Stimulated activated CD4-positive, alpha-beta T cell treated with anti-CD3 and anti-CD28 coated beads, TNF-alpha, amount 100 ng/mL, for 4 hours (primary cell): ENCODE measurements at places on chromosomes 2 and 18.

DNA sequence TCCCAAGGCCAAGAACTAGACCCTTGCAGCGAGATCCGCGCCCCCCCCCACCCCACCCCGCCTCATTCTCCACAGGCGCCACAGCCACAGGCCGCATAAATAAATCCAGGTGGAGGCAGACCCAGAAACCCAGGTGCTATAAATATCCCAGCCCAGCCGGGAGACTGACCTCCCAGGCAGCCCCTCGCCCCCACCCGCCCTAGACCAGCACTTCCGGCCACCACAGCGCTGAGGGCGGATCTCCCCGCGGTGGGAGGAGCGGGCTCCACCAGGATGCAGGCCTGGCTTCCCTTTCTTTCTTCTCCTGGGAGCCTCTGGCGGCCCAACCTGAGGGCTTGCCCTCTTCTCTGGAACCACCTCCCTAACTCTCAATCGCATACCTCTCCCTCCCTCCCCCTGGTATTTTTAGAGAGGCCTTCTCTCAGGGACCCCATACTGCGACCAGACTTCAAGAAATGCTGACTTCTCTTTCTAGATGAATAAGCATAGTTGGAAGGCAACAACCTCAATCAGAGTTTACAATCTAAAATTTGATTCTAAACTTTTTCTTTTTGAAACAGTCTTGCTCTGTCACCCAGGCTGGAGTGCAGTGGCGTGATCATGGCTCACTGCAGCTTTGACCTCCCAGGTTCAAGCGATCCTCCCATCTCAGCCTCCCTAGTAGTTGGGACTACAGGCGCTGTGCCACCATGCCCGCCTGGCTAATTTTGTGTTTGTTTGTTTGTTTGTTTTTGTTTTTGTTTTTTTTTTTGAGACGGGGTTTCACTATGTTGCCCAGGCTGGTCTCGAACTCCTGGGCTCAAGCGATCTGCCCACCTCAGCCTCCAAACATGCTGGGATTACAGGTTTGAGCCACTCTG lies 55.0 kb downstream of the PKDCC start:
- no peak for DNase-seq

DNA sequence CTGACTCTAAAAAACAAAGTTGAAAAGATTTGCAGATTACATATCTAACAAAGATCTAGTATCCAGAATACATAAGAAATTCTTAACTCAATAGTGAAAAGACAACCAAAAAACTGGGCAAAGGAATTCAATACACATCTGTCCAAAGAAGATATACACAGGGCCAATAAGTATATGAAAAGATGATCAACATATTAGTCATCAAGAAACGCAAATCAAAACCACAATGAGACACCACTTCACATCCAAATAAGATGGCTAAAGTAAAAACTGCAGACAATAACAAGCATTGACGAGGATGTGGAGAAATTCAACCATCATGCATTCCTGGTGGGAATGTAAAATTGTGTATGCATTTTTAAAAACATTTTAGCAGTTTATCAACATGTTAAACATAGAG lies 256.0 kb downstream of the EIPR1 start:
- DNase-seq = no peak

DNA sequence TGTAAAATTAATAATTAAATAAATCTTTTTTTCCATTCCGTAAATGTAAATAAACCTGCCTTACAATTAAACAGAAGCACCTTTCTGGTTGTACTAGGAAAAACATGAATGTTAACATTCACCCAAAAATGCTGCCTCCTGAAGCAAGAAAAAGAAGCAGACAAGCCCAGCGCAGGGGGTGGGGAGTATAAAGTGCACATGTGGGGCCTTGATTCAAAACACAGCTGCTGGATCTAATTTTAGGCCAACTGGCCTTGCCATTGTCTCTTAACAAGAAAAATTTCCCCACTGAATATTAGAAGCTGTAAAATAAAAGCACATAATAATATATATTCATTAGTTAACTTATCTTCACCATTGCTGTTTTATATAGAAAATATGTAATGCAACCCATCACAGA lies 28.3 kb downstream of the TCF4 start:
- no peak for DNase-seq

- no peak for DNase-seq
Measured at GRCh38 chr18:32237049-32237448, 47.2 kb downstream of the MEP1B start.

- DNase-seq = no peak
Measured at GRCh38 chr18:63195326-63196159, 124.0 kb downstream of the BCL2 start.

- DNase-seq = no peak
Measured at GRCh38 chr2:211751848-211752247, 786.8 kb downstream of the ERBB4 start.

DNA sequence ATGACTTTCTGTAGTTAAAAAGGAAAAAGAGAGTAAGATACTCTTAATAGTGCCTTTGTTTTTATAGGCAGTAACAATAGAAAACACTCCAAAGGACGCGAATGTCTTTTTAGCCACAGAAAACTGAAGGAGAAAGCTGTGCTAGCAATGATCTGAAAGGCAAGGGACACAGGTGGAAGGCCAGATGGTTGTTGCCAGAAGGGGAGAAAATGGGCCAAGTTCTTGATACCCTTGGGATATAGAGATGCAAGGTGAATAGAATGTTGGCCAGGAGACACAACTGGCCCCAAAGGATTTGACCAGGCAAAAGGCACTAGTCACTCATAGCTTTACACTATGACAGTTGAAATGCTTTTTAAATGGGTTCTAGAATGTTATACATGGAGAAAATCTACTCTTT lies 180.0 kb downstream of the NRXN1 start:
- no peak for DNase-seq

GRCh38 chr2:146246002-146246735 lies 1598.7 kb upstream of the ACVR2A start:
- no peak for DNase-seq

- no peak for DNase-seq
Measured at GRCh38 chr2:3300224-3300995, 77.2 kb downstream of the EIPR1 start.

GRCh38 chr2:64311948-64312621 lies 141.9 kb upstream of the LGALSL start:
- no peak for DNase-seq

DNA sequence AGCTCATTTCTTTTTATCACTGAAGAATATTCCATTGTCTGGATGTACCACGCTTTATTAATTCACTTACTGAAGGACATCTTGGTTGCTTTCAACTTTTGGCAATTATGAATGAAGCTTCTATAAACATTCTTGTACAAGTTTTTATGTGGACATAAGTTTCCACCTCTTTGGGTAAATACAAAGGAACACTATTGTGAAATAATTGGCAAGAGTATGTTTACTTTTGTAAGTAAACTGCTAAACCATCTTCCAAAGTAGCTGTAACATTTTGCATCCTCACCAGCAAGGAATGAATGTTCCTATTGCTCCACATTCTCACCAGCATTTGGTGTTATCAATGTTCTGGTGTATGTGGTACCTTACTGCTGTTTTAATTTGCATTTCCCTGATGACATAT lies 15.8 kb upstream of the VWC2L start:
- DNase-seq = no peak

DNA sequence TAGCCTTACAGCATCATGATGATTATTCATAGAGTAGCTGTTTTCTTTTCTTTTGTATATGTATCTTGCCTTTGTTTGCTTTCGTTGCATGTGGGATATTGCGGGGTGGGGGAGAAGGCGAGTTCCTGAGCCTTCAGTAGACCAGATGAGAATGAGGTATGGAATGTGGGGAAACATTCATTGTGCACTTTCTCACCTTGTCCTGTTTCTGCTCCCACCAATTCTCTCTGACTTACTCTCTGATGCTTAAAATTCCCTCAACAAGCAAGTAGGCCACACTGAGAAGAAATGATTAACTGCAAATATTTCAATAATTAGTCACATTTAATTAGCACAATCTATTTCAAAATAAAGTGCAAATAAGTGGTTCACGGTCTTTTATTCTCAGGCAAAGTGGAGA lies 31.0 kb downstream of the GKN2 start:
- DNase-seq = no peak

DNA sequence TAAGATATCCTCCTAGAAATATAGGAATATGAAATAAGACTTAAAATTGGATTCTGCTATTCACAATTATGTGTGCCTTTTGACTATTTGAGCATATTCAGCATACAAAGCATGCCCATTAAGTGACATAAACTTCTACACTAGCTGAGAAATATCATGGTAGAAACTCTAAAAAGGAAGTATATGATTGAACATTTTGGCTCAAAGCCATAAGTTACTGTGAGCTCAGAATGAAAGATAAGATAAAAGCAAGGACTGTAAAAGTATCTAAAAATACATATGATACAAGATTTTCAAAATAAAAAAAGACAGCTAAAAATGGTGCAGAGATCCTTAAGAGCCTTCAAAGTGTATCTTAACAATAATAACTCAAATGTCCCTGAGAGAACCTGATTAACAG lies 340.5 kb upstream of the SLC39A10 start:
- no peak for DNase-seq

DNA sequence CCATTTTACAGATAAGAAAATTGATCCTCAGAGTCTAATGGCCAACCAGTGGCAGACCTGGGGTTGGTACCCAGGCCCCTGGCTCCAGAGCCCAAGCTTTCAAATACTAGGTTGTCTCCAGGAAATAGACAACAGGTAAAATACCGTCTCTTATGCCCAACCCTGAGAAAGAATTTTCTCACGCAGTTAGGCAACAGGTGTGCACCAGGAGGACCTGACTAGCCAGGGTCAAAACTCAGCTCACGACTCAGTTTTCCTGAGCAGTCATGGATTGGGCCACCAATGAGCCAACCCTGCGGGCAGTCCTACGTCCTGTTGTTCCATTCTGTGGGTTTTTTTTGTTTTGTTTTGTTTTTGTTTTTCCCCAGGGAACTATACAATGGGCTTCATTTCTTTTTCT lies 13.5 kb downstream of the TRIB2 start:
- DNase-seq = no peak

DNA sequence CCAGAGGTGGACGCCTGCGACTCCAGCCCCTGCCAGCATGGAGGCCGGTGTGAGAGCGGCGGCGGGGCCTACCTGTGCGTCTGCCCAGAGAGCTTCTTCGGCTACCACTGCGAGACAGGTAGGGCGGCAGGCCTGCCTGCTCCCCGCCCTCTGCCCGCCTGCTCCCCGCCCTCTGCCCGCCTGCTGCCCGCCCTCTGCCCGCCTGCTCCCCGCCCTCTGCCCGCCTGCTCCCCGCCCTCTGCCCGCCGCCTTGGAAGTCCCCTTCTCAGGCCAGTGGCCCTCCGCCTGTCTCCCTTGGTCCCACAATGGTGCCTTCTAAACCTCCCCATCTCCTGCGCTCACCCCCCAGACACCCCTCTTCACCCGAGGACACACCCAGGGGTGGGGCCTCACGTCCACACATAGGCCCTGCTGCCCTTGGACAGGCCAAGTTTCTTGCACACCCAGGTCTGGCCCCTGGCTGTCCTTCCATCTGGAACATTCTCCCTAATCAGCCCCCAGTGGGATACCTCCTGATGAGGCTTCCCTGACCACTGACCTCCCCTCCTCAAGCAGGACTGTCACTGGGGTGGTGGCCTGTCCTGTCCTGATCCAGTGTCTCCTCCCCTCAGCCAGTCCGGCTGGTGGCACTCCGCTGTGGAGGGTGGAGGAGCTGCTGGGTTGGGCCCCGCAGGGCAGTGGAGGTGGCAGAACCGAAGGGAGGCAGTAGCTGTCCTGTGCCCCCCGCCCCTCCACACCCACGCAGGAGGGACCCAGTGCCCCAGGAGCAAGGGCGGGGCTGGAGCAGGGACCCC lies 37.9 kb downstream of the MTERF4 start:
- no peak for DNase-seq

DNA sequence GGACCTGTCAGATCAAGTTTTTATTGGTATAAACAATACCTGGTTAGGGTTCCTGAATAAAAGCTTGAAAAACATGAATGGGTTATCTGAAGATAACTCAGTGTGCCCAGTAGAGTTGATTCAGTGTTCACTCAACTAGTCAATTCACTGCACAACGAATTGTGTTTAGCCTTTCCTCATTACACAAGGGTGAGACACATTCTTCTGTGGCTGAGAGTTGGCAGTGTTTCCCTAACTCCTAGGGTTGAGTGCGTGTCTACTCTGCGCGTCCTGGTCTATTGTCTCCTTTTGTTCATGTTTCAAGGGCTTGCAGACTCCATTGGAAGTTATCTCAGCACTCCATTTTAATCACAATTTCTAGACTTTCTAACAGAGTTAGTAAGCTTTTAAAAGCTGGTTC lies 32.8 kb upstream of the TMEM178A start:
- no peak for DNase-seq
